ENCODE measurements at places on chromosomes 11 and 22.

GRCh38 chr11:115521825-115522224, 17.6 kb upstream of the CADM1 start:
- DNase-seq: no peak

DNA sequence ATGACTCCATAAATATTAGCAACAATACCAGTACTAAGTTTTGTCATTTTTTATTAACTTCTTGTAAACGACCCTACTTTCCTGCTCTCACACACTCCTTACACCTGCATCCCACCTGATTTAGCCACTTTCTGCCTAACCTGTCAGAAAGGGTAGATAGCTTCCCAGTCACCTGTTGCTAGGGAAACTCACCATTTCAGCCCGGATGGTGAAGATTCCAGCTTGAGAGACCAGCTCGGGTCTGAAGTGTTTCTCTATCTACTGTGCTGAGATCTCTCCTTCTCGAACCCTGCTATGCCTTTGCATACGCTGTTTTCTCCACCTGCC, at the start of gene PARVG:
PARVG (plus strand) TSS at position 220 of the 327 bp plus-strand sequence. CDS start 2,405 bp downstream, outside the sequence.
- DNase-seq: no peak

- no peak for DNase-seq
Measured at GRCh38 chr22:32880061-32880460, 78.6 kb downstream of the TIMP3 start.

GRCh38 chr11:75925785-75926164, 110.8 kb downstream of the UVRAG start:
- no peak for DNase-seq
